Activated T-helper 17 cell treated with anti-CD3 and anti-CD28 coated beads, Interleukin-2, amount 50 U/mL, for 72 hours (primary cell): ENCODE measurements at places on chromosomes 7 and 10. TPM values are rescaled to one million over a fixed set of nuclear protein-coding genes. Genes with fewer than 3 reads are reported as not detected.

Gene CALML5
- not detected for total RNA-seq

GRCh38 chr7:31816810-31817209 is 129.8 kb downstream of the PPP1R17 start:
- no peak for ATAC-seq

- ATAC-seq: no peak
These were observed 762.3 kb downstream of the AUTS2 start for GRCh38 chr7:70360557-70360956.

- ATAC-seq: no peak
These were observed 265.9 kb downstream of the ZEB1 start for GRCh38 chr10:31584876-31585275.

- peak; percentile 48 for ATAC-seq
These were observed 989 bp downstream of the SRPK2 start for GRCh38 chr7:105387508-105388355.

GRCh38 chr7:69062020-69062765 is 536.1 kb upstream of the AUTS2 start:
- ATAC-seq: no peak

- ATAC-seq: peak; percentile 96
These were observed 168.0 kb upstream of the ZNF32 start for GRCh38 chr10:43816351-43817321.

GRCh38 chr10:19480353-19480752 is 335.9 kb upstream of the PLXDC2 start:
- ATAC-seq: no peak

- no peak for ATAC-seq
These were observed 4.1 kb downstream of the ZNF680 start for GRCh38 chr7:64558781-64559180.

- no peak for ATAC-seq
These were observed 346.8 kb downstream of the TCERG1L start for GRCh38 chr10:130964771-130965170.

DNA sequence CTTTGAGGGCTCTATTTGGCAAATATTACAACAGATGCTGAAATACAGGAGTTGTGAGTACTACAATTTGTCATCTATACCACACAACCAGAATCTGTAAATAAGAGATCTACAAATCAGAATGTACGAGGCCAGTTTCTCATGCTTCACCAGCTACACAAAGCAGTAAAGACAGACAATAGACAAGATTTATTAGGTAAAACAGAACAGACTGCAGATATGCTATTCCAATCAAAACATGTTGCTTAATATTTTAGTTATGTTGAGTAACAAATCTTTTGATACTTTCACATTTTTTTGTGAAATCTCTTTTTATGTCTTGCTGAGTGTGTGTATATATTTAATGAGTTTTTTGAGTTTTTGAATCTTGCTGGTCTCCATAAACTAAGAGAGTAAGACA is 109.1 kb downstream of the CHCHD3 start:
- no peak for ATAC-seq

DNA sequence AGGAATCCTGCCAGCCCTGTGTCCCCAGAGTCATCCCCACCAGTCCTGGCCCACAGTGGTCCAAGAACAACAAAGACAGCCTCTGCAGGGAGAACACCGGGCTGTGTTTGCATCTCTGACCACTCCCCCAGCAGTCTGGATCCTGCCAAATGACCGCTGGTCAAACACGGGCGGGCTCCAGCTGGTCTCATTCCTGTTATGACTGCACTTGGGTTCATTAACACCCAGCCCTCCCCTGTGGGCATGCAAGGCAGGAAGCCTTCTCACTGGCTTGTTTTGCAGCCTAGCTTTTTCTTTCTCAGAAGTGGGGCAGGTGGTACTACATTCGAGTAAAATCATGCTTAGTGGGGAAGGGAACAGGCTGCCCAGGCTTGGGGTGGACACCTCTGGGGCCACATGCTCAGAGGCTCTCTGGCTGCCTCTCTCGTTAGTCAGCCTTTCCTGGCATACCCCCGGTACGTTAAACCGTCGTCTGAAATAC is 190.0 kb downstream of the PLXNA4 start:
- no peak for ATAC-seq

DNA sequence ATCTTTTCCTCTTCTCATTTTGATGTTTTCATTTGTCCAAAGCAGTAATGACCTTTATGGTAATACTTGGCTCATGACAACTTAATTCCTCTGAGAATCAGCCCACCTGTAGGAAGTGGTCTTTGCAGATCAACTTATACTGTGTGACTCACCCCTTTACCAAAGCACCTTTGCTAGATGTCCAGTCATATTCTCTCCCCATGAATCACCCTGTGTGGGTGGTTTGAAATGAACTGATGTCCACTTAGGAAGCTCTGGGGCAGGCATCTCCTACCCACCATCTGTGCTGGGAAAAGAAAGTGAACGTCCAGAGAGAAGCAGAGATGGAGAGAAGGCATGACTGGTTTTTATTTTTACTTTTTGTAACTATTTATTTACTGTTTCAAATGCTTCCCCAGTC is 410.3 kb downstream of the KIF20B start:
- ATAC-seq: no peak
